ENCODE measurements at places on chromosomes 7 and 10. TPM values are rescaled to one million over a fixed set of nuclear protein-coding genes. Genes with fewer than 3 reads are reported as not detected.

Gene AGR3
- not detected for total RNA-seq

DNA sequence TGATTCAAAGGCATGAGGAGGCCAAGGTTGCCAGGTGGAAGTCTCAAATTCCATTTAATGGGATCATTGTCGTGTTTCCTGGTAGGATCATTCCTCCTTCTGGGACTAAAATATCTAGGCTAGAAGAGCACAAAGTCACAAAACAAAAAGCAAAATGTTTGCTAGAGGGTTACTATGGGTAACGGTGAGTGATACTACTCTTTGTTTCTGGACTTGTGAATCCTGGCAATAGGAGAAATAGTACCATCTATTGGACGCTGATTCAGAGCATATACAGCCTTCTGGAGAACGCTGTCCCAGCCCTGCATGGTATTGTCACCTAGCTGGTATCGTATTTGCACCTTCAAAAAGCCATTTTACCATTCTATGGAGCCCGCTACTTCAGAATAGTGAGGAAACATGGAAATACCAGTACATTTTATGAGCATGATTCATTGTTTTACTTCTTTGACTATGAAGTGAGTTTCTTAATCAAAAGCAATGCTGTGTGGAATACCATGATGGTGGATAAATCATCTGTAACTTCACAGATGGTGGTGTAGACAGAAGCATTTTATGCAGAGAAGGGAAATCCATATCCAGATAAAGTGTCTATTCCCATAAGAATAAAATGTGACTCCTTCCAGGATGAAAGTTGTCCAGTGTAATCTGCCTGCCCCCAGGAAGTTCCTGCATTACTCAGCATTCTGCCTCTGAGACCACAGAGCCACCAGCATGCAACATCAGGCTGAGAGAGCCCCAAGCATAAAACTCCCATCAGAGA lies 361.0 kb downstream of the ETV1 start:
- H3K27ac ChIP-seq = no peak overlapping the region
- H3K4me1 ChIP-seq = no peaks in the 10 kb centered on the region
- no peaks in the 10 kb centered on the region for H3K36me3 ChIP-seq
- no peak for DNase-seq

- no peak overlapping the region for H3K27ac ChIP-seq
- no peaks in the 10 kb centered on the region for H3K4me1 ChIP-seq
- no peaks in the 10 kb centered on the region for H3K36me3 ChIP-seq
- H3K4me3 ChIP-seq = no peak overlapping the region
Measured at GRCh38 chr10:105658696-105659095, 1017.6 kb downstream of the SORCS3 start.

DNA sequence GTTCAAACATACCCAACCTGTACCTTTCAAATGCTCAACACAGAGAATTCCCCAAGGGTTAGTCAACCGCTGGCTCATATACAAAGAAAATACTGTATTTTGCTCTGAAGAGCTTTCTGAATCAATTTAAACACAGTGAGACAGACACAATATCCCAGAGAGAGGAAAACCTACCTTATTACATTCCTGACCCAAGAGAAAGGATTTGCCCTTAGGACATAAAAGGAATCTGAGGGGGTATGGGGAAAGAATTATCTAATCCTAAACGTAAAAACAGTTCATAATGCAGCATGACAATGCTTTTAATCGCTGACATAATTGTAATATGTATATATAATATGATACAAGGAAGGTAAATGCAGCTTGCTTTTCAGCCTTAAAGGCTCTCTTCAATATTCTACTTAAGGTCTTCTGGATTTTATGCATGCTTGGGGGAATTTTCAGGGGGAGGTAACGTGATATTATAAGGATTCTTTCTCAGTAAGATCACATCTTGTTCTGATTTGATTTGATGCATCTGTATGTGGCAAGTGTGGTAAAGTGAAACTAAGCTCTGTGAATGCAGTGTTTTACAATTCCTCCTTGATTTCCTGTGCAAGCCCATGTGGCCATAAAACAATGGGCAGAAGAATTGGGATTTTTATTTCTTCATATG lies 240.5 kb downstream of the GLI3 start:
- H3K27ac ChIP-seq = no peak overlapping the region
- H3K27me3 ChIP-seq = no peaks in the 10 kb centered on the region
- no peaks in the 10 kb centered on the region for H3K4me1 ChIP-seq
- H3K4me3 ChIP-seq = no peak overlapping the region
- DNase-seq = no peak
- no peaks in the 10 kb centered on the region for H3K36me3 ChIP-seq

Gene CCL24
- total RNA-seq = not detected

Gene STAG3
- total RNA-seq = 6.5 TPM

GRCh38 chr10:85643171-85643844 lies 723.3 kb downstream of the GRID1 start:
- no peak overlapping the region for H3K27ac ChIP-seq
- no peak for DNase-seq
- no peaks in the 10 kb centered on the region for H3K27me3 ChIP-seq

DNA sequence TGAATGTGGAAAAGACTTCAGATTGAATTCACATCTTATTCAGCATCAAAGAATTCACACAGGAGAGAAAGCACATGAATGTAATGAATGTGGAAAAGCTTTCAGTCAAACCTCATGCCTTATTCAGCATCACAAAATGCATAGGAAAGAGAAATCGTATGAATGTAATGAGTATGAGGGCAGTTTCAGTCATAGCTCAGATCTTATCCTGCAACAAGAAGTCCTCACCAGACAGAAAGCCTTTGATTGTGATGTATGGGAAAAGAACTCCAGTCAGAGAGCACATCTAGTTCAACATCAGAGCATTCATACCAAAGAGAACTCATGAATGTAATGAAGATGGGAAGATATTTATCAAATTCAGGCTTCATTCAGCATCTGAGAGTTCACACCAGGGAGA lies 14.8 kb downstream of the ZNF655 start:
- H3K27ac ChIP-seq = no peak overlapping the region
- no peak for DNase-seq
- peaks cover 9% of the 10 kb centered on the region for H3K36me3 ChIP-seq
- H3K4me3 ChIP-seq = no peak overlapping the region
- H3K4me1 ChIP-seq = no peaks in the 10 kb centered on the region
- no peaks in the 10 kb centered on the region for H3K27me3 ChIP-seq

Gene TMEM270
- not detected for total RNA-seq

Gene TDRD1
- 0.39 TPM for total RNA-seq

Gene CREB3L2
- total RNA-seq = 41.3 TPM

Data from CD4-positive, alpha-beta memory T cell (primary cell).